Hematopoietic multipotent progenitor cell treated with erythropoietin and hydrocortisone succinate and interleukin-3 and kit ligand, for 8 days (in vitro differentiated cells): ENCODE measurements at places on chromosomes 1 and 21.
A peak's percentile ranks its signal among the peaks of the same experiment; 100 is the strongest.

- no peak for DNase-seq
Measured at GRCh38 chr1:8736927-8737326, 80.5 kb downstream of the RERE start.

GRCh38 chr1:150484431-150484830, 2.8 kb upstream of the TARS2 start:
- DNase-seq, result no peak

GRCh38 chr1:112514901-112515300, 6.1 kb downstream of the WNT2B start:
- no peak for DNase-seq

- DNase-seq, result no peak
Measured at GRCh38 chr21:25234857-25235801, 372.2 kb downstream of the MRPL39 start.

DNA sequence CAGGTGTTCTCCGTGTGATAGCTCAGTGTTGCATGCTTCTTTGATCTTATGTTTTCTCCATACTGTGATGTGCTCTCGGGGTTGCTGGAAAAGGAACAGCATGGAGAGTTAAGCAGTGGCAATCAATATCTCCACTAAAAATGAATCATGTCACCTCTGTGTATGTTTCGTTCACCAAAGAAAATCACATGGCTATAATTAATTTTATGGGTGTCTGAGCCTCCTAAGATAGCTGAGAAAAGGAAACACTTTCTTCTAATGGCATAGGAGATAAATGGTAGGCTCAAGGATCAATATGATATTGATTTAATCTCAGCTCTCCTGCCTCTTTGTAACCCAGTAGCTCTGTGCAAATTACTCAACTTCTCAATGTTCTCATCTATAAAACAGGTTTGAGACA, 14.3 kb downstream of the FAM177B start:
- no peak for DNase-seq

DNA sequence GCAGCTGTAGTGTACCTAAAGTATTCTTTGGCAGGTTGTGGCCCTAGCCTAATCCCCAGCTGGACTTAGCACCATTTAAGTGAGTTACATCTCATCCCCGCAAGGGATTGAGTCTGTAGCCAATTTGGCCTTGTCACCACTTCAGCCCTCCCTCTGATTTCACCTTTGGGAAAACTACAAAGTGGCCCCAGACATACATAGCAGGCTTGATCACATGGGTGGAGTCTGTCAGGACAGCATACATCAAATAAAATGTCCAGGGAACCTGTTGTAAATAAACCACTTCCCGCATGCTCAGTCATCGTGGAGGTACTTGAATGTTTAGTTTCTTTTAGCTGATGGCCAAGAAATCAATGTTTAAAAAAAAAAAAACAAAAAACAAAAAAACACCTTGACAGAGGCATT, 142.5 kb downstream of the DHRS3 start:
- DNase-seq, result no peak

DNA sequence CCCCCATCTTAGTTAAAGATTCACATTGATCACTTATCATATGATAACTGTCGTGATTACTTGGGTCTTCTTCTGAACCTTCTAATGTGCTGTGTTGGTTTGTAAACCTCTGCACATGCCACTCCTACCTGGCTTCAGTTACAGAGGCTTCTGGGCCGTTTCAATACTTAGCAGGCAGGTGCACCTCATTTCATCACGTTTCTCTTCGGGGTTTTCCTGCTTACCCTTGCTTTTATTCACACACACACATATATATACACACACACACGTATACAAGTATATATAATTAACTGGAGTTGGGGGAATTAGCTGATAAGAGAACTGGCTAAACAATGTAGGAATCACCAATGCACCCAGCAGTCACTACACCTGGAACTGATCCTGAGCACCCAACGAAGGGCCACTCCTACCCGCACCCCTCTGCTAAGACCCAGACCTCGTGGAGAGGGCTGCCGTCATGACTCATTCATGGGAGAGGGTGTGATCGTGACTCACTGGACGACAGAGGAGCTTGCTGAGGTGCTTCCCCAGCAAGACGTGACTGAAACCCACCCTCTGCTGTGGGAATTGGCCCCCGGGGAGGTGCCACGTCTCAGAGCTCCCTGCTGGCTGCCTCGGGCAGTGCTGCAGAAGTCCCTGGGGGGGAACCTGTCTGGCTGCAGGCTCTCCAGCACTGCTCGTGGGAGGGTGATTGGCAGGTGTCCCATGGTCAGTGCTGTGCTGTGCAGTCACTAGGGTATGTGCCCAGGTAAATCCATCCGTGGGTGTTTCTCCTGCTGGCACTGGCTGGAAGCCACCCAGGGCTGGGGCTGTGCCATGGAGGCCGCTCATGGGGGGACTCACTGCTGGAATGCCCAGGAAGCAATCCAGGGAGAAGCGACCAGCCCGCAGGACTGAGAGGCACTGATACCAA, 166.6 kb downstream of the DYRK1A start:
- DNase-seq, result no peak

GRCh38 chr1:169128562-169128961, 22.1 kb downstream of the ATP1B1 start:
- DNase-seq, result no peak

DNA sequence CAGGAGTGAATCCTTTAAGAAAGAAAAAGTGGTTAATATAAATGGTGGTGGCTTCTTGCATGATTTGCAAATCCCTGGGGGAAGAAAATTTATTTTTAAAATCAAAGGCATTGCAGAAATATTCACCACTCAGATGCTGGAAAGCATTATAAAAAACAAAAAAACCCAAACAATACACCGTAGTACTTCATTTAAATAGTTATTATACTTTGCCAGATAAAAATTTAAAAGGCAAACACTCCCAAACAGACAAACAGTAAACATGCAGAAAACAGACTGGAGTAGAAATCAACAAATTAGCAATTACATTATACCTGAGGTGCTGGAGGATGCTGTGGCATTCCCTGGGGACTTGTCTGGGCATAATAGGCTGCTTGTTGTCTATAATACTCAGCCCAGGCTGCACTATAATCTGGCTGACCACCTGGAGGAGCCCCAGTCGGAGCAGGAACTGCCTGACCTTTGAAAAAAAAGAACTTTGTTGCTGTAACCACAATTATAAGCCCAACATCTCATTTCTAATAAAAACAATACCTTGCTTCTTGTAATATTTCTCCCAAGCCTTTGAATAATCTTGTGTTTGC, 29.9 kb downstream of the FUBP1 start:
- peak; percentile 43 for DNase-seq

GRCh38 chr1:97759078-97759477, 161.8 kb downstream of the DPYD start:
- DNase-seq, result no peak

DNA sequence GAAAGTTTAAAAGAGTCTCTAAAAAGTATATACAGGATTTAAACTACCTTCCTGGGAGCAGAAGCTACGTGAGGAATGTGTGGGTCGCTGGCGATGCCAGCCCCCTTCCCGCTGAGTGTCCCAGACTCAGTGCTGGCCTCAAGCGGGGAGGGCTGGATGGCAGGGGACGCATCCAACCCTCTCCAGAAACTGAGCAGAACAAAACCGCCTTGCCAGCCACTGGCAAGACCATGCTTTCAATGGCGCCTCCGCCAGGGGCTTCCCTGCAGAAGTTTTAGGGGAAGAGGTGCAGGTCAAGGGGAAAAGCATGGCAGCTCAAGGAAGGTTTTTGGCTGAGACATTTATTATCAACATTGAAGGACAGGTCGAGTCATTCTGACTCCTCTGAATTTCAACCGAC, 26.1 kb downstream of the NADK start:
- DNase-seq, result no peak

GRCh38 chr1:218366322-218367052, 21.4 kb downstream of the TGFB2 start:
- DNase-seq, result no peak

DNA sequence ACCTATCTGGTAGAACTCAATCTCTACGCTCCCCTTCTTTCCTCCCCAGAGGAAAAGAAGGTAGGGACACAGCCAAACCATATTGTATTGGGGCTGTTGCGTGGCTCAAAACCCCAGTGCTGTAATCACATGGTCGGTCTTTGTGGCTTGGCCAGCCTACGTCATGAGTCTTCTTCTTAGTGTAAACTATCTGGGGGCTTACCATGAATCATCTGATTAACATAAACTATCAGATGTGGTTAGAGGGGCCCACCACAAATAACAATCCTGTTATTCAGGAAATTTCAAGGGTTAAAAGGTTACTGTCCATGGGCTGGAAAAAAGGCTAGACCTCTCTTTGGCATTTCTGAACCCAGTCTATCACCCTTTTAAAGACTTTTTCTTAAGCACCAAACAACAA, 49.5 kb upstream of the GPR52 start:
- DNase-seq, result no peak

DNA sequence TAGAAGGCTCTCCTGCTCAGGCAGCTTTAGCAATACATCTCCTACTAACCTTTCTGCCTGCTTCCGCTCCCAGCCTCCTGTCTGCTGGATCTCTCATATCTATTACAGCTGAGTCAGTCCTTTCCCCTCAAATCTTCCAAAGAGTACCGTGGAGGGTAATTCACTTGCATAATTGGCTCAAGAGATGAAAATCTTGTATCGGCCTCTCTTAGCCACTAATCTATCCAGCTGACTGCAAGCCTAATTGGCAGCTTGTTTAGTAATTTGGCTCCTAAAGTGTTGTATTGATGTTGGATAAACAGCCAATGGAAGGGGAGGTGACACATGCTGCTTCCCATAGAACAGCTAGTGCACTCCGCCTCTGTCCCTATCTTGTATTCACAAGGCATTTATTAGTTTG, 195.7 kb downstream of the GPATCH2 start:
- DNase-seq, result no peak

DNA sequence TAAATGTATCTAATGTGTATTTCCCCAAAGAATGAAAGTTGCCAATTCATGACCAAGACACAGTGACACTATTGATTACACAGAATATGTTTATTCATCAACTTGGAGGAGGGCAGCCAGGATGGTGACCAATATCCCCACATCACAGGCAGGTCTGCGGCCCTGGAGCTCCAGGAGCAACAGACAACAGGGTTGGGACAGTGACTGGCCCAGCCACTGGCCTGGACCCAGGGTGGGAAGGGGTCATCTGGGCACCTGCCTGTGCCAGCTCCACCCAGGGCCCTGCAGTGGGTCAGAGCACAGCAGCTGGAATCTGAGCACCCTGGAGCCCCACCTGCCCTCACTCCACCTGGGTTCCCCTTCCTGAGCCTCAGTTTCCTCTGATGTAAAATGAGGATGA, 466.1 kb downstream of the MATN1 start:
- DNase-seq, result no peak

GRCh38 chr1:24862775-24863483, 67.1 kb downstream of the RUNX3 start:
- DNase-seq, result no peak

GRCh38 chr21:44737706-44738354, 26.5 kb upstream of the TSPEAR start:
- no peak for DNase-seq

- peak; percentile 29 for DNase-seq
Measured at GRCh38 chr21:25790122-25790877, 55.5 kb downstream of the GABPA start.

DNA sequence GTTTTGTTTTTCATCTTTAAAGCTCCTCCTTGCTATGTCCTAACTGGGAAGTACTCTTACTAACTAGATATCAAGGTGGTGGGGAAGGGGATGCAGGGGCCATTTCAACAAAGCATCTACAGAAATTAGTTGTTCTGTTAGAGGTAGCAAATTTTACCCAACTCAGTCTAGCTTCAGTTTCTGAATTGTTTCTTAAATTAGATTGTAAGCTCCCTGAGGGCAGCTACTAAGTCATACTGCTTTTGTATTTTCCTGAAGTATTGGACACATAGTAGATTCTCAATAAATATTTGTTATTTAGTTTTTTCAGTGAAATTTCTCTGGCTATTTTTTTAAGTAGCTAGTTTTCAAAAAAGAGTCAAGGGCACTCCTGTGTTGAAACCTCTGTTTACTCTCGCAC, 1.8 kb downstream of the UBAP2L start:
- DNase-seq, result no peak

DNA sequence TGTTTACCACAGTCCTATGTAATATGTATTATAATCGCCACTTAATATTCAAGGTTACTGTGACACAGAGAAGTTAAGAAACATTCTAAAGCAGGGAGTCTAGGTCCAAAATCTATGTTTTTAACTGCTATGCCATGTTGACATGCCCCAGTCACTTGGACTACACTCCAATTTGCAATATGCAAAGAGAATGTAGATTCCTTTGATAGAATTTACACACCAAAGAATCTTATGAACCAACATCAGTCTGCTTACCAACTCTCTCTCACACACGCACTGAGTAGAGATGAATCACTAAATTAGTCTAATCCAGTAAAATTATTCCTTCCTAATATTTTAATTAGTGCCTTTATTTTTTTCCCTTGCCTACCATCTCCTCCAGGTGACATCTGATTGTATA, 266.2 kb downstream of the OLFM3 start:
- DNase-seq, result no peak

GRCh38 chr1:205926213-205926612, 17.0 kb downstream of the SLC26A9 start:
- no peak for DNase-seq

DNA sequence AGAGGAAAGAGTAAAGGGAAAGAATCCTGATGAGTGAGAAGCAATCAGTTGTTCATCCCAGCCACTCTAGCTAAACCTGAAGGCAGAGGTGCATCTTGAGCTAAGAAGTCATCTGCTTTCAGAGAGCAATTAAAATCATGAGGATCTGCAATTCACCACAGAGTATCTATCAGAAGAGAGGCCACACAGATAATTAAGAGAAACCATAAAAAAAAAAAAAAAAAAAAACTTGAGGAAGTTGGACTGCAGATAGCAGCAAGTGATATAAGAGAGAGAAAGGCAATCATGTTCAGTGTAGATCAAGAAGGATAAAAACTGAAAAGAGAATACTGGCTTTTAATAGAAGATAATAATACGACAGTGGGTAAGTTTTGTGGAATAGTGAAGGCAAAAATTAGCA, 17.7 kb downstream of the FOXJ3 start:
- DNase-seq, result no peak

DNA sequence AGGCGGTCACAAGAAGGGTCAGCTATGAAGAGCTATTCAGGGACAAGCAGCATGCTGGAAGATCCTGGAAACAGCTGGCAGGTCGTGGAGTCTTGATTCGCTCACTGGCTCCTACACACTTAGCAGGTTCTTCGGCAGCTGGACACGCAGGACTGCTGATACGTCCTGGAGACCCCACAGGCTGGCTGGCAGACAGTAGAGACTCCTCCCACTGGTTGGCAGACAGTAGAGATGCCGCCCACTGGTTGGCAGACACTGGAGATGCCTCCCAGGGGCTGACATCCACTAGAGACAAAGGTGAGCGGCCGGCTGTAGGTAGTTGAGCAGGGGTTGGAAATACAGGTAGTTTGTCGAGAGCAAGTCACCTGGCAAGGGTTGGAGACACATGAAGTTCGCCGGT, 466 bp downstream of the KRTAP11-1 start:
- no peak for DNase-seq

GRCh38 chr1:74083128-74083527, 114.8 kb downstream of the LRRIQ3 start:
- no peak for DNase-seq

DNA sequence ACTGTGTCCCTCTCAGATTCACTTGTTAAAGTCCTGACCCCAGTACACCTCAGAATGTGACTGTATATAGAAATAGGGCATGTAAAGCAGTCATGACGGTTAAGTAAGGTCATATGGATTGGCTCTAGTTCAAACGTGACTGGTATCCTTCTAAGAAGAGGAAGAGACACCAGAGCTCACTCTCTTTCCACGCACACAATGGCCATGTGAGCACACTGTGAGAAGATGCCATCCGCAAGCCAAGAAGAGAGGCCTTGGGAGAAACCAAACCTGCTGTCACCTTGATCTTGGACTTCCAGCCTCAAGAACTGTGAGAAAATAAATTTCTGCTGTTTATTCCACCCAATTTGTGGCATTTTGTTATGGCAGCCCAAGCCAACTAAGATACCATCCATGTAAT, 56.8 kb upstream of the IRF2BP2 start:
- no peak for DNase-seq
